Activated naive CD8-positive, alpha-beta T cell treated with anti-CD3 and anti-CD28 coated beads, Interleukin-2, amount 50 U/mL, for 16 hours (primary cell): ENCODE measurements at places on chromosomes 1 and 21.

GRCh38 chr1:147243228-147243685, 773 bp downstream of the CHD1L start:
- no peak for DNase-seq

DNA sequence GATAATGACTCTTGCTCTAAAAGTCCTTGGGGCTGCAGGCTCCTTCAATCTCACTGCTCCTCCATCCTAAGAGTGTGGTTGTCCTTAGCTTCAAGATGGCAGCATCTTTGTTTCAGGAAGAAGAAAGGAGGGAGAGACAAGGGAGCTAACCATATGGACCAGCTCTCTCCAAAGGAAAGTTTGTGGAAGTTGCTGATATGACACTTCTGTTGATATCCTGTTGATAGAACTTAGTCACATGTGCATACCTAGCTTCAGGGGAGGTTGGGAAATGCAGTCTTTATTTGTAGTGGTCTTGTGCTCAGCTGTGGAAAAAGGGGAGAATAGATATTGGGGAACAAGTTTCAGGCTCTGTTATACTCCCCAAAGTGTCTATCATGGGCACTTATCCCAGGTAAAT, 186.9 kb downstream of the GIPC2 start:
- DNase-seq = no peak

DNA sequence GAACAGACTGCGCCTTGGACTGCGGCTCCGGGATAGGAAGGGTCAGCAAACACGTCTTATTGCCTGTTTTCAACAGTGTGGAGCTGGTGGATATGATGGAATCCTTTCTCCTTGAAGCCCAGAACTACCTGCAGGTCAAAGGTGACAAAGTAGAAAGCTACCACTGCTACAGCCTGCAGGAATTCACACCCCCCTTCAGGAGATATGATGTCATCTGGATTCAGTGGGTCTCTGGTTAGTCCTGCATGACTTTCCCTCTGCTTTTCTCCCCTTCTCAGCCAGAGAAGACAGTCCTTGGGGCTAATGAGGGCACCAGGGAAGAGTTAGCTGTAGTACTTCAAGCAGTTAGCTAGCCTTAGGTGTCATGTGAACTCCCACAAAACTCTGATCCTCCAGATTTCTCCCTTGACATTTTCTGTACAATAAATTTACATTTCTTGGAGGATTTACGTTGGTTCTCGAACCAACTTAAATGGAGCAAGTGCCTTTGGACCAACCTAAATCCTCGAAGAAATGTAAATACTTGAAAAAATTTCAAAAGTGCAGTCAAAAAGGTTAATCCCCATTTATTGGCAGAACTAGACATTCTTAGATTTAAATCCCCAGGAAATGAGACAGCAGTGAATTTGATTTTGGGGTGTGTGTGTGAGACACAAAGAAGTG, 20.9 kb downstream of the NTMT2 start:
- DNase-seq = no peak

- peak; percentile 25 for DNase-seq
These were observed 6.6 kb upstream of the PEX19 start for GRCh38 chr1:160291248-160292220.

DNA sequence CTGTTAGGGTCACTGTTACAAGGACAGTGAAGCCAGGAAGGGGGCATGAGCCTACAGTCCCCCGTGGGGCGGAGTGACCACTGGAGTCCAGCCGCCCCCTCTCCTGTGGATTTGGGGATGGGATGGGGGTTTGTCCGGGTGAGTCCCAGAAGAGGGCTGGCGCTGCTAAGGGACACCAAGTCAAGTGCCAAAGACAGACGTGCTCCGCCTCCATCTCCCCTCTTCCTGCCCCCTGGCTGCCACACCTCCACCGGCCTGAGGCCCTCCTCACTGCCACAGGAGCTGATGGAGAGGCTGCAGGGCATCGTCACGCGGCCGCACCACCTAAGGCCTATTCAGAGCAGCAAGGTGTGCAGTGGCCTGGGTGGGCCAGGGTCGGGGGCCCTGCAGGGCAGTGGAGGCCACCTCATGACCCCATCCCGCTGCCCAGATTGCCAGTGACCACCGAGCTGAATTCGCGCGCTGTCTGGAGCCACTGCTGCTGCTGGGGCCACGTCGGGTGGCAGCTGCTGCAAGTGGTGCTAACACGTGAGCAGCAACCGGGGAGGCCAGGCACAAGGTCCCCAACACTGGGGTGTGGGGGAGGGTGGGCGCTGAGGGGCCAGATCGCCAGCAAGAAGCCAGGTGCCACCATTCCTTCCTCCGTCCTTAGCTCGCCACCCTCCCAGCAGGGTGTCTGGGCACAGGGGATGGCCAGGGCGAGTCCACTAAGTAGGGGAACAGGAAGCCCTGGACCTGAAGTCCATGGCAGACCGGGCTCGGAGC, 4.9 kb downstream of the RNF207 start:
- DNase-seq = no peak

GRCh38 chr1:231557898-231558707, 29.6 kb downstream of the TSNAX start:
- no peak for DNase-seq

DNA sequence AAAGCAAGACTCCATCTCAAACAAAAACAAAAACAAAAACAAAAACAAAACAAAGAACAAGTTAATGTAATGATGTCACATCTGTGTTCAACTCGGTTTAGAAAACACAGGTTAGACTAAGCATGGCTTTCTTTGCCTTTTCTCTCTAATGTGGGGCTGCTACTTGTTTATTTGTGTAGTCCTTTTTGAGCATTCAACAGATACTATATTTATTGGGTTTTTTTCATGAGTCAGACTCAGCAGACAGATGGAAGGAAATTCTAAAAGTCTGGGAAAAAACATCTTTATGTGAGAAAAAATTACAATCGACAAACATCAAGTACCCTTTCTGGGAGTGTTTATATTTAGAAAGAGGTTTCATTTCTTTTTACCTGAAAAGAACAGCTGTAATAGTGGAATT, 22.3 kb upstream of the OTUD3 start:
- DNase-seq = no peak

- no peak for DNase-seq
These were observed 3.9 kb downstream of the DPT start for GRCh38 chr1:168725060-168725459.

DNA sequence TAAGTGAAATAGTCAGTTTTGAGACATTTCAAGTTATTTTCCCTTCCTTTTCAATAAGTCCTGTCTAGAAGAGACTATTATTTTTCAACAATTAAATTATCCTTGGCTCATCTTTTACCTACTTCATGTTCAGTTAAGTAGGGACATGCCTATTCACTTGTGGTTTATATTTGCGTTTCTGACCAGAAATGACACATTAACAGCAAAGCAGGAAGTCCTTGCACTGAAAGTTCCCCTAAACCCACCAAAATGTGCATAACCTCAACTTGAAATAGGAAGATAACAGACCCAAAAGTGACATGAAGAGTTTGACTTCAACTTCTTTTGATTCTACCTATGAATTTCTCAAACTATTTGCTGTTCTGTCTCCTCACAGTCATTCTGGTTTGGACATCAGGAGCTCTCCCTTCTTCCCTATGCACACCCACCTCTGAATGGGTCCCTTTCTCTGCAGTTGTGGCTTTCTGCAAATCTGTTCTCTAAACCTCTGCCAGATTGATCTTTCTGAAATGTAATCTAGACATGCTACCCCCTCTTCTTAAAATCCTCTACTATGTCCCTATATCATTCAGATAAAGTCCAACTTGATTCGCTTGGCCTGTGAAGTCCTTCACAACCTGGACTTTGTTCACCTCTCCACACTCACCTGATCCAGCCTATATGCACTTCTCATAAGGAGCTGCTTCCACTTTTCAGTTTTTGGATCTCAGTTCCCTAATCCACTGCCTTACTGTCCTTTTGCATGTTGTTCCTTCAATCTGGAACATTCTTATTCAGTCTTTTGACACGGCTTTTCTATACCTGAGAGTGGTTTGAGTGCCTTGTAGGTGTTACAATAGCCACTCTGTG, 661.5 kb upstream of the ADGRL4 start:
- DNase-seq = no peak

DNA sequence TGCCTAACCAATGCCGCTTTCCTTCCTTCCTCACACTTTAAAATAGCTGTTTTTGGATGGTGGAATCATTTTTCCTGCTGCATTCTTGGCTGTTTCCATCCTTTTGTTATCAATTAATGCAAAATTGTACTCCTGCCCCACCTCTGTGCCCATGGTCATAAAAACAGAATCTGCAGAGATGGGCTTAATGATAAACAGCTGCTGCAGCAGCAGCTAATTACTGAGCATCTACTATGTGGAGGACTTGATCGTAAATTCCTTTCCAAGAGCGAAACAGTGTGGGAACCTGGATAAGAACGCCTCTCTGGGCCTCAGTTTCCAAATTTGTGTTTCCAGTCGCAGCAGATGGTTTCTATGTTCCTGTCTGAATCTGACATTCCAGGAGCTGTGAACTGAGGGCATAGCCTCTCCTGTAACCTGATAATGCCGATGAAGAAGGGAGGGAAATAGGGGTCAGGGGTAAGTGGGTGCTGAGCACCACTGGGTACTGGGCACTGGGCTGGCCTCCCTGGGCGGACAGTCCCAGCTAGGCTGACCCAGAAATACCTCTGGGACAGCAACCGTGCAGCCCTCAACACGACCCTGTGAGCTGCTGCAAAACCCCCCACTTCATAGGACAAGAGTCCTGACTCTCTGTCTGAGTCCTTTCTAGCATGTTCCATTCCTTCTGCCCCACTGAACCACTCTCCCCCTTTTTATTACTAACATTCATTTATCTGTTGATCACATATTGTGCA, 121.7 kb downstream of the DMRTB1 start:
- DNase-seq = no peak

DNA sequence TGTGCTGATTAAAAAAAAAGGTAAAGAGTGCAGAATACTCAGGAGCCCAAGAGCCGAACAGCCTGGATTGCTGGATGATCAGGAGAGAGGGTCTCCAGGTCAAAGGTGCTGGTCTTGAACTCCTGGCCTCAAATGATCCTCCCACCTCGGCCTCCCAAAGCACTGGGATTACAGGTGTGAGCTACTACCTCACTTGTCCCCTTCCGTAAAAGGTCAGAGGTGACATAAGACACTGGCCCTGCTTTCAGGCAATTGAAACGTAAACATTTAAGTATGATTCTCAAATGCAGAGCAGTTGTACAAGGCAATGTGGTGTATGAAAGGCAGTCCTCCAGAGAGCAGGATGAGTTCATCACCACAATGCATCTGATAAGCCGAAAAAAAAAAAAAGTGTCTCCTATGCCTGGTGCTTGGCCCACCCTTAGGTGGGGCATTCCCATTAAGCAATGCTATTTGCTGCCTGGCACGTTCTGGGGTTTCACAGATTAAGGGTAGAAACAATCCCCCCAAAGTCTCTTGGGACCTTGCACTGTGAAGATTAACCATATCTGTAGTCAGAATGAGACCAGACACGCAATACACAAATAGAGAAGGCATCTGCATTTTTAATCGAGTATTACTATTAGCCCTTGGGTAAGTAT, 47.7 kb downstream of the PARP1 start:
- no peak for DNase-seq

DNA sequence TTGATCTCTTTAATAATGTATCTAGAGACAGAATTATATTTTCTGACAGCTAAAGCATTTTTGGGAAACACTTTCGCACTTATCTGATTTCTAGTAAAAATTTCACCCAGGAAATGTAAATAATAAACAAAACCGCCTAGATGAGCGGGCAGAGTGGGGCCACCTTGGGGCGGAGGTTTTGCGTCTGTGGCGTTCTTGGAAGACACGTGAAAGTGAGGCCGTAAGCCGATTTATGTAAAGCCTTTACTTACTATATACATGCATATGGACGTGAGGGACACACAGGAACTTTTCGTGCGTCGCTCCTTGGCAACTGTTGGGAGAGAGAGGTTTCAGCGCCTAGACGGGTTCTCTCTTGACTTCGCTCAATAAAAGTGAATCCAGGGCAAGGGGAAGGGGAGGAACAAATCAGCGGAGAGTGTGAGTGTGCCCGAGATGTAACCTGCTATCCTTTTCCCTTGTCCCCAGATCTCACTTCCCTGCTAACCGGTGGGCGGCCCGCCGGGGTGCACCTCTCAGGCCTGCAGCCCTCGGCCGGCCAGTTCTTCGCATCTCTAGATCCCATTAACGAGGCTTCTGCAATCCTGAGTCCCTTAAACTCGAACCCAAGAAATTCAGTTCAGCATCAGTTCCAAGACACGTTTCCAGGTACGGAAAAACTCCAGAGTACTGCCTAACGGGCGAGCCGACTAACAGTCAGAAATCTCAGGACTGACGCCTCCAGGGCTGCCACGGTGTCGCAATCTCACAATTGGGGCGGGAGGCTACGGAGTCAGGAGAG, 1.7 kb downstream of the HLX start:
- no peak for DNase-seq

DNA sequence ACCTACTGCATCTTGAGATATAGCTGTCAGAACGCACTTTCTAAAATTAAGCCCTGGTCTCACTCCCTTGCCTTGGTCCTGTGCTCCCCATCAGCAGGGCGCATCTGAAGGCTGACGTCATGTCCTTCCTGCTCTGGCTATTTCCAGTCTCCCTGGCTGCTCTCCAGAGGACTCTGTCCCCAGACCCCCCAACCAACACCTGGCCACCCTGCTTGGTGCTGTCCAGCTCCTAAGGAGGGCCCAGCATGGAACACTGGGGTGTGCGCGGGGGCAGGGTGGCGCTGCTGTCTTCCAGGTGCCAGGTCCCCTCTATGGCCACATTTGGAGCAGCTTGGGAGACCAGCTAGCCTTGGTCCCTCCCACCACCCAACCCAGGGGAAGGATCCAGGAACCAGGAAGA, 8.3 kb downstream of the TNNT2 start:
- DNase-seq = no peak

DNA sequence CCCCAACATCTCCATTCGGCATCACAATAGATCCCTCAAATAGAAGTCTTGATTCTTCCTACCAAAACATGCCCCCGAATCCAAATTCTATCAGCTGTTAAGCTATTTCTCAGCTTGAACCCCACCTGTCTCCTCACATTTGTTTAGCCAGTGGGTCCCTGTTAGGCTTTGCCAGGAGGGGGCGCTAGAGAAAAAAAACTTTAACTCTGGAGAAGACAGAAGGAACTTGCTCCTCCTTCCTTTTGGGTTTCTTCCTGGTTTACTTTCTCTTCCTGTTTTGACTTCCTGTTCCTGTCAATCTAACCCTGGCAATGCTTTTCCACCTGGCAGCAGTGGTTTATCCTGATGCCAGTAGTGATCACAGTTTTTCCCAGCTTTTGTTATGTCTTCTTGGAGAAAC, 95.6 kb upstream of the KCNK1 start:
- DNase-seq = no peak

DNA sequence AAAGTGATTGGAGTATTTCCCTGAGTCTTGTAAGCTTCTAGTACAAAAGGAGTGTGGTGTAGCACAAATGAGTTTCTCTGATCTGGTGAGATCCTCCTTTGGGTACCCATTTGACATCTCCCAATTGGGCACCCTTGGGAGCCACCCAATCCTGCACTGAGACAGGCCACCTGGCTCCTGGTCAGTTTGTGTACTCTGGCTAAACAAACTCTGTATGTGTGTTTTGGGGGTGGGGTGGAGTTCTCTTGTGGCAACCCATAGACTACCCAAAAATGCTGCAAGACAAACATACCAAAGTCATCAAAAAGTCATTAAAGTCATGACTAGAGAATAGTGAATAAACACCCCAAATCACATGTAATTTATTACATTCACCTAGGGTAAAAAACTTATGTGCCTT, 8.4 kb upstream of the HIVEP3 start:
- no peak for DNase-seq
